ENCODE measurements at places on chromosomes 13 and 19.

DNA sequence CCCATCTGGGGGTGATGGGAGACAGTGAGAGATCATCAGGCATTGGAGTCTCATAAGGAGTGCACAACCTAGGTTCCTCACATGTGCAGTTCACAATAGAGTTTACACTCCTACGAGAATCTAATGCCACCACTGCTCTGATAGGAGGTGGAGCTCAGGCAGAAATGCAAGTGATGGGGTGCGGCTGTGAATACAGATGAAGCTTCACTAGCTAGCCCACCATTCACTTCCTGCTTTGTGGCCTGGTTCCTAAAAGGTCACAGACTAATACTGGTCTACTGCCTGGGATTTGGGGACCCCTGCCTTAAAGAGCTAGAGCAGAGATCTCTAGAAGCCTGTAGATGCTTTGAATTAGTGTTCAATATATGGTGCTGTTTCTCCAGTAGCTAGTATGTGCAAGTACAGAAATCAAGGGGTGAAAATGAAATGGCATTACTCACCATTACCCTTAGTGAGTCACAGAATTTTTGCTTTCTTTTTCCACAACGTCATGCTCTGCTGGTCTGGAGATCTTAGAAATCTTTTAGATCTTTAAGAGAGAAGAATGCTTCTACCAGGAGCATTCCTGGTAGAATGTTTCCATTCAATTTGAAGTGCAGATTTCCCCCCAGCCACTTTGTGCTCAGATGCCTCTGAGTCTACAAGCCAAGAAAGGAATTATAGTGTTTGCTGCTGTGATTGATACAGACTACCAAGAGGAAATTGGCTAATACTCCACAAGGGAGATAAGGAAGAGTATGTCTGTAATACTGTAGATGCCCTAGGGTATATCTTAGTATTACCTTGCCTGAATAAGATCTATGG lies 2301.2 kb downstream of the PCDH9 start:
- no peak for DNase-seq

DNA sequence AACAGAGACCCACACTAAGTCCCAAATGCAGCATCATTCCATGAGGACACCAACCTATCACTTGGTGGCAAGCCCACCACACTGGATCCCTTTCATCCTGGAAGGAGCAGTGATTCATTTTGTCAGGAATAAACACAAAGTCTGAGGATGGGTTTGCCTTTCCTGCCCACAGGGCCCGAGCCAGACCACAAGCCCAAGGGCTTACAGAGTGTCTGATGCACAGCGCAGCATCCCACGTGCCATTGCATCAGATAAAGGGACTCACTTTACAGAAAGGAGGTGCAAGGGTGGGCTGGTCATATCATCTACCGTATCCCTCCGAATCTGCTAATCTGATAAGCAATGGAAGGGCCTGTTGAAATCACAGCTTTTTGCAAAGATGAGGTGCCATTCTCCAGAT lies 12.2 kb upstream of the KCTD15 start:
- DNase-seq, result no peak

- DNase-seq, result no peak
Measured at GRCh38 chr13:21079761-21080592, 18.6 kb upstream of the LATS2 start.

GRCh38 chr13:99805361-99805760 lies 166.2 kb downstream of the ZIC5 start:
- DNase-seq, result no peak

DNA sequence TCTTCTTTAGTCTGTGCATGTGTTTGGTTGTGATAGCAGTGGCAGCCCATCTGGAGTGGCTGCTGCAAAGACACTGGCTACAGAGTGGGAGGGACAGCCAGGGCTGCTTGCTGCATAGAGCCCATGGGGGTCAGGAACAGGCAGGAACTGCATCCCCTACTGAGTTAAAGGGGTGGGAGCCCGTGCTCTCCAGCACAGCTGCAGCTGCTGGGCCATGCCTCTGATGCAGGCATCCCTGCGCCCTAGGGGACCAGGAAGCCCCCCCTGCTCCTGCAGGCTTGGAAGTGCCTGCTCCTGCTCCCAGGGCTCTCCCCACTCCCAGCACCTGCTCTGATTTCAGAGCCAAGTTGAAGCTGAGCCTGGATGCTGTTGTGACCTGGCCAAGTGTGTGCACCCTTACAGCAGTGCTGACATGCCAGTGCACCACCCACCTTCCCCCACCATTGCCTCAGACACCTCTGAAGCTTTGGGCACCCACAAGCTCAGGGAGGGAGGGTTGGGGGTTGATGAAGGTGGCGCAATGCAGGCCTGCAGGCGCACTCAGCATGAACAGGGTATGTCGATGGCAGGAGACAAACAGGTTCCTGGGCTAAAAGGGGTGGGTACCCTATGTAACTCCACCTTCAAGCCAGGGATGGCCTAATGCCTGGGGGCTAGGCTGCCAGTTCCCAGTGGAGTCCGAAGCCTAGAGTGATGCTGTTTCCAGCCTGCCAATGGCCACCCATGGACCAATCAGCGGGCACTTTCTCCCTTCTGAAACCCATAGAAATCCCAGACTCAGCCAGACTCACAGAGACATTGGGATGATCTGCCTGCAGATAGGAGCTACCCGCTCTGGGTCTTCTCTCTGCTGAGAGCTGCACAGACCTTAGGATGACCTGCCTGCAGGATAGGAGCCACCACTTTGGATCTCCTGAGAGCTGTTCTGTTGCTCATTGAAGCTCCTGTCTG lies 919.9 kb upstream of the MIR17HG start:
- DNase-seq, result no peak

DNA sequence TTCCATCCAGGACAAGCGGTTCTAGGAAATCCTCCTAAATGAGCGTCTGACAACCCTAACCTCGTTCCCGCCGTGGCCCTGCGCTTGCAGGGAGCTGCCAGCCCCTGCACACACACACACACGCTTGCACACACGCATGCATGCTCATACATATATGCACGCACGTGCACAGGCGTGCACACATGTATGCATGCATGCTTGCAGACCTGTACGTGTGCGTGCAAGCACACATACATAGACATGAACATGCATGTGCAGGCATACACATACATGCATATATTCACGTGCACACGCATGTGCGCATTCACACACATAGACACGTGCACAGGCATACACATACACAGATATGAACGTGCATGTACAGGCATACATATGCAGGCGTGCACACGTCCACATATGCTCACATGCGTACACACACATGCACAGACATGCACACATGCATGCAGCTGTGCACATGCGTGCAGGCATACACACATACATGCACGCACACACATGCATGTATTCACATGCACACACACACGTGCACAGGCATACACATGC lies 35.6 kb downstream of the SMIM24 start:
- DNase-seq, result no peak

DNA sequence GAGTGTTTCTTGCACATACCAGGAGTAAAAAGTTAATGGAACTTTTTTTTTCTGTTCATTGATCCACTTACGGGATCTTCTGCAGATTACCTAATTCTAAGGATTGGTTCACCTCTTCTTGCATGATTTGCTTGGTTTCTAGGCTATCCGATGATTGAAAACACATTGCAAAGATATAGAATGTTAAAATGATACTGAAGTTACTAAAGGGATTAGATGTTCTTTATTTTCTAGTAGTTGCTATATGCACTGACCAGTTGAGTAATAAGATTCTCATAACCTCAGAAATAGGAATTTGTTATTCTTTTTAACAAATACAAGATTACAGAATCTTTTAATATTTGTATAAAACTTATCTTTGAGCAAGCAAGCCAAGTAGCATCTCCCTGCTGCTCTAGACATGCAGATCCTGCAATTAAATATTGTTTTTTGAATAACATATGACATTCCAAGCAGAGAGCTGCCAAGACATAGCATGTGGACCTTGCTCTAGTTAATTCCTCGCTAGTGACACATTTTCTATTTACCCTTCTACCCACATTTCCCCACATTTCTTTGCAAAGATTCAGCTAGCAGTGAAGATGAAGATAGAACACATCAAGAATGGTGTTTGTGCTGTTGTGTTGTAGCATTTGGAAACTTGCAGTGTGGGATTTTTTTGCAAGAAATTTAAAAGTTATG lies 51.7 kb upstream of the RNF113B start:
- DNase-seq, result no peak
